ENCODE measurements at places on chromosomes 13 and 19.

GRCh38 chr13:79711631-79712030, 230.7 kb downstream of the NDFIP2 start:
- DNase-seq = no peak

DNA sequence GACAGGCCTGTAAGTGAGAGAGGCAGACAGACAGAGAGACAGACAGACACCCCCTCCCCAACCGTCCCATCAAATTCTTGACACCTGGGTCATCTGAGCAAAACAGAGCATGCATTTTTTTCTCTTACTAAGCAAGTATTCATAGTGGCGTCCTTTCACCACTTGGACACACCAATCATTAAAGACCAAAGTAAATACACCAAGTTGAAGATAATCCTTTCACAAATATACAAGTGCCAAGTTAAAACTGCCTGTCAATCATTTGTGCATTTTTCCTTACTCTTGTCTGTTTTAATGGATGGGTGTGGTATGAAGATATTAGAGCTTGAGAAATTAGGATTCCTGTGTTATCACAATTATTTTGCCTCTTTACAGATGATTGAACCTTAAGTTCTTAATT, 337.3 kb downstream of the ATP8A2 start:
- no peak for DNase-seq

DNA sequence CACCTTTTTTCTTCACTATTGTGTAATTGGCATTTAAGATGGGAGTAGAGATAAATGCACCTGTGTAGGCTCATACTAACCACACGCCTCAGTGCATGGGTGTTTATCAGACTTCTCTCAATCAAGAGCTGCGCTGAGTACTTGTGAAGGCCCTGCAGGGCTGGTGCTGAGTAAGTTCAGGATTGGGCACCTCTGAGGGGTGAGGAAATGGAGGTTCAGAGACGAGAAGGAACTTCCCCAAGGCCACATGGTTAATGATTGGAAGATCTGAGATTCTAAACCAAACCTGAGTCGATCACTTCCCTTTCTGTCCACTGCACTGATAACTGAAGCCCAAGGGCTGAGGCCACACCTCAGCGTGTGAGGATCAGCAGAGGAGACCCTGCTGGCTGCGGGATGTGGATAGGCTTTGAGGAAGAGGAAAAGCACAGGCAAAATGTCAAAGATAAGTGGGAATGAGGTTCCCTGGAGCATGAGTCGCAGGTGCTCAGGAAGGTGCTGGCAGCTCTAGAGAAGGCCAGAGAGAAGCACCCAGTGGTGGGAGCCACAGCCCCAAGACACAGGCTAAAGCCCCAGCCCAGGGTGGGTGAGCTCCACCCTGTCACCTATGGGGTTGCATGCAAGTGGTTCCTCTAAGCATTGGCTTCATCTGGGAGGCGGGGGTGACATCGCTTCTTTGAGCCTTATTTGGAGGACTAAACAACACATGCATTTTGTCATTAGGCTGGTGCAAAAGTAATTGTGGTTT, 32.3 kb upstream of the GJB6 start:
- no peak for DNase-seq

GRCh38 chr19:39122934-39123731, 2.5 kb upstream of the PAK4 start:
- no peak for DNase-seq

DNA sequence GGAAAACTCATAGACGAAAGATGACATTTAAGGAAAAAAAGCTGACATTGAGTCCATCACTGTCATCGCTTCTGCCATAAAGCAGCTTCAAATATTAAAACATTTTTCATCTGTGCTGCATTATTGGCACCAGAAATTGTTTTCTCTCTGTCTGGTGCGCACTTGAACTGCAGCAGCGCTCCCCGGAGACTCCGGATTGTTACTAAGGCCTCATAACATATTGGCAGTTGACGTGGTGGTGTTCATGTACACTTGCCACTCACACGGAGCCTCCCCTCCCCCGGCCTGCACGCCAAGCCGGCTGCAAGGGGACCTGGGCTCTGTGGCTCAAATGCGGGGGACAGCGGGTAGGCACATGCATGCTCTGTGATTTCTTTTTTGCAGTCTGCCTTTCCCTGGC, 203.2 kb downstream of the TSHZ3 start:
- no peak for DNase-seq

DNA sequence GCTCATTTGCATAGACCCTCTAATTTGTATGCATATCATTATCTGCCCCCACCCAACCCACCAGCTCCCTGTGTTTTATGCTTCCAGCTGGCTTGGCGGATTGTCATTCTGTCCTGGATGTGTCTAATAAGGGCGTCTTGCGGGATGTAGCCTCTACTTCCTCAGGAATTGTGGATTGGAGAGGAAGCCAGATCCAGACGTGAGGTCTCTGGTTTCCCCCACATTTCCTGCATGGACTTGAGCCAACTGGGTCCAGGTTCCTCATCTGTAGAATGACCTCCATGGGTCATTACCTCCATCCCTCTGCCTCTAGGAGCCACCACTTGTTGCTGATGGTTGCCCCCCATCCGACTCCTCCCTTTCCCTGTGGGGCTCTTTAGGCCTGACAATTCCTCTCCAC, 7.3 kb downstream of the TNFSF14 start:
- no peak for DNase-seq

GRCh38 chr13:33931397-33932311, 113.7 kb downstream of the RFC3 start:
- DNase-seq = peak; percentile 49

- DNase-seq = no peak
Observed at GRCh38 chr19:6590258-6590826, 608 bp downstream of the CD70 start.

GRCh38 chr13:32471187-32471922, 43.4 kb upstream of the N4BP2L1 start:
- DNase-seq = no peak

DNA sequence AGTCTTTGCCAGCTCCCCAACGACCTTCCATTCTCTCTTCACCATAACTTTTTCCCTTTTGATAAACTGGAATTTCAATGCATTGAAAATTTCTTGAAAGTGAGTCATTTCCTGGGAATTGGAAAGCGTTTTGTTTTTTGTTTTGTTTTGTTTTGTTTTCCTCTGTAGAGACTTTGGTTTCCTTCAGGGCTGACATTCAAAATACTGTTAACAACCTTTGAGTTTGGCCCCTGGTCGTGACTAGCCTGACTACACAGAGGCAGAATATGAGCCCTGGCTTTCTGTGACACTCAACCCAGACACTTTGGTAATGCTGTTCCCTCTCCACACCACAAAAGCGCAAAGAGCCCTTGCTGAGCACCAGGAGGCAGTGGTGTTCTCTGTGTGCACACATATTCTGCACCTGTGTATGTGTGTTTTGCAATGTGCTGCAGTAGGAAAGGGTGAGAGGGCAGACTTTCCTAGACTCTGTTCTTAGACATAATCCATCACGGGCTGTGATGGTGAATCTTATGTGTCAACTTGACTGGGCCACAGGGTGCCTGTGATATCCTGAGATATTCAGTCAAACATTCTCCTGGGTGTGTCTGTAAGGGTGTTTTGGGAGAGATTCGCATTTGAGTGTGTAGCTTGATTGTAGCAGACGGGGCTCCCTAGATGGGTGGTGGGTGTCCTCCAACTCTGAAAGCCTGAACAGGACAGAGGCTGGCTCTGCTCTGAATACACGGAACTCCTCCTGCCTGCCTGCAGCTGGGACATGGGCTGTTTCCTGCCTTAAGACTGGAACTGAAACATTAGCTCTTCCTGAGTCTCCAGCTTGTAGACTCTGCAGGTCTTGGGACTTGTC, 29.5 kb upstream of the ANKRD10 start:
- DNase-seq = peak; percentile 20

- DNase-seq = no peak
Observed at GRCh38 chr13:27130979-27131623, 40.5 kb downstream of the USP12 start.
